ENCODE measurements at places on chromosomes 3 and 15.

- DNase-seq, result peak; percentile 18
These were observed 6.4 kb downstream of the SCN5A start for GRCh38 chr3:38643090-38643489.

DNA sequence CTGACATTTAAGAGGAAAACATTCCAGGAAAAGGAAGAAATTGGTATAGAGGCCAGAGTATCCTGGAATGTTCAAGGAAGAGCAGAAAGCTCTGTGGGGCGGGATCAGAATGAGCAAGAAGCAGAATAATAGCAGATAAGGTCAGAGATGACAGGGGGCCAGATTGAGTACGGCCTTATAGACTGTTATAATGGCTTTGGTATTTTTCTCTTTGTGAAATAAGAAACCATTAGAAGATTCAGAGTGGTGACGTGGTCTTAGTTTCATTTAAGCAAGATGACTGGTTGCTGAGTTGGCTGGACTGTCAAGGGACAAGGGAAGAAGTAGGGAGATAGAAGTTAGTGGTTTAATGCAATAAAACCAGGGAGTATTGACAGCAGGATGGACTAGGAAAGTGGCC lies 218.3 kb upstream of the SOX2 start:
- no peak for DNase-seq

- no peak for DNase-seq
These were observed 4.8 kb downstream of the CCDC12 start for GRCh38 chr3:46971742-46972141.

DNA sequence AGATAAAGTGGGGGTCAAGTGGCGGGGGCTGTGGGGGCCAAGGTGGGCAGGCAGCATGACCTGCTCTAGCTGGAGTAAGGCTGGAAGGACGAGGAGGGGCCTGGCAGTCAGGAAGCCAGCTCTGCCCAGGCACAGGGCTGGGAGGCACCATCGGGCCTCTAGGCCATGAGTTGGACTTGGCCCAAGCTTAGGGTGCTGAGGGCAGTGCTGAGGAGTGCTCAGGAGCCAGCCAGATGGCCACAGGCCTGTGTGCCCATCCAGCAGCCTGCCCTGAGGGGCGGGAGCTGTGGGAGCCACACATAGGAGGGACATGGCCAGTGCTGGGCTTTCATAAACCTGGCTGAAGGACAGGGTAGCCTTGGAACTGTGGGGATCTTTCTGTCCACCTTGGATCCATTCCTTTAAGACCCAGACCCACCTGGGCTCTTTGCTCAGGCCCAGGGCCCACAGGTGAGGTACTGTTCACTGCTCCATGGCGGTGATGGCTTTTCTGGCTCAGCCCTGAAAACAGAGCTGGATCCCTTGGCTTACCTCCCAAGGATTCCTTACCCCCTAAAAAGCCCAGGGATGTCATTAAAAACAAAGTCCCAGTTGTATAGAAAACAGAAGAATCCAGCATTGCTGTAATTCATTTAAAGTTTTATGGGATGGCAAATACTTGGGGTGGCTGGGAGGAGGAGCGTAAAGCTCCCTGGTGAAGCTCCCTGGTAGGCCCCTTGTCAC lies 137.0 kb downstream of the DNAJB8 start:
- DNase-seq, result peak; percentile 34

- DNase-seq, result no peak
These were observed 8.6 kb upstream of the TNK2 start for GRCh38 chr3:195916991-195917390.

- peak; percentile 14 for DNase-seq
These were observed 38.5 kb downstream of the SLCO2A1 start for GRCh38 chr3:133991209-133991608.

GRCh38 chr15:66269326-66270090 lies 16.0 kb upstream of the MEGF11 start:
- DNase-seq, result no peak

DNA sequence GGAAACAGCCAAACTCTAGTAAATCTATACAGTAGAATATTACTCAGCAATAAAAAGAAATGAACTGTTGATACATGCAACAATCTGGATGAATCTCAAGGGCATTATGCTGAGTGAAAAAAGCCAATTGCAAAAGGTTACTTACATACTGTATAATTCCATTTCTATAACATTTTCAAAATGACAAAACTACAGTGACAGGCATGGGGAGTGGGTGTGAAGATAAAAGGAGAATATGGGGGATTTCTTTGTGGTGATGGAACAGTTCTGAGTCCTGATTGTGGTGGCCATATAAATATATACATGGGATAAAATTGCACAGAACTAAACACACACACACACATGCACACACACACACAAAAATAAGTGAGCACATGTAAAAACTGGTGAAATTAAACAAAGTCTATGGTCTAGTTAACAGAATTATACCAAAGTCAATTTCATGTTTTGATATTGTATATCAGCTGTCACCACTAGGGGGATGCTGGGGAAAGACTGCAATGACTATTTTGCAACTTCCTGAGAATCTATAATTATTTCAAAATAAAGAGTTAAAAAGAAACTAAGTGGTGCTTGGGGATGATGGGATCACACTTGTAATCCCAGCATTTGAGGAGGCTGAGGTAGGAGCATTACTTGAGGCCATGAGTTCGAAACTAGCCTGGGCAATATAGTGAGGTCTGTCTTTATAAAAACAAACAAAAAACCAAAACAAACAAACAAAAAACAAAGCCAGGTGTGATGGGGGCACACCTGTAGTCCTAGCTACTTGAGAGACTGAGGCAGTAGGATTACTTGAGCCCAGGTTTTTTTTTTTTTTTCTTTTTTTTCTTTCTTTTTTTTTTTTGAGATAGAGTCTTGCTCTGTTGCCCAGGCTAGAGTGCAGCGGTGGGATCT lies 66.0 kb downstream of the SPTSSB start:
- no peak for DNase-seq

DNA sequence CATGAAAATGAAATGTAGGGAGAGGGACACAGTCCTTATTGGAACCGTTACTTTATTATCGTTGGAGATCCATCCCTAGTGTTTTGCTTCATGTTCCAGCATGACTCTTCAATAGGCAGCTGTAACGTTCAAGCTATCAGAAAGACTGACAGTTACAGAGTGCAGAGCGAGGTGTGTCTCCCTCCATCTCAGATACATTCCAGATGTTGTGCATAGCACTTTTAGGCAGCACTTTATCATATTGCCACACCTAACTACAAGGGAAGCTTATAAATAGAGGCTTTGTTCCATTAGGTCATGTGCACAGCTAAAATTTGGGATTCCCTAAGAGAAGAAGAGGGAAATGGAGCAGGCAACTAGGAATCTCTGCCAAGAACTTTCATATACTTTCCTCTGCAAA lies 1009.6 kb downstream of the ROBO2 start:
- DNase-seq, result no peak

DNA sequence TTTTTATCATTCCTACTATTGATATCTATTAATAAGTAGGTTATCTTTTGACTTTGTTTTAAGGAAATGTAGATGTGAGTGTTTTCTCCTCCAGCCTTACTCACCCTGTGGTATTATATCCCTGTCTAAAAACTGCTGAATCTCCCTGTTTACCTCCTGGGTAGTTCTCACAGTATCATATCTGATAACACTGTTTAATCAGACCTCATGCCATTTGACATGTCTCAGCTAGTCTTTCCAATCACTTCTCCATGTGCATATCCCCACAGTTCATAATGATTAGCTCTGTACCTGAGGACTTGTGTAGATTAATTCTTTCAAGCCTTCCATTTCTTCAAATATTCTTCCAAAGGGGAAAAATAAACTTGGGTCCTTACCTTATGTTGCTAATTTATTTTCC lies 30.7 kb downstream of the DUOX2 start:
- DNase-seq, result no peak

DNA sequence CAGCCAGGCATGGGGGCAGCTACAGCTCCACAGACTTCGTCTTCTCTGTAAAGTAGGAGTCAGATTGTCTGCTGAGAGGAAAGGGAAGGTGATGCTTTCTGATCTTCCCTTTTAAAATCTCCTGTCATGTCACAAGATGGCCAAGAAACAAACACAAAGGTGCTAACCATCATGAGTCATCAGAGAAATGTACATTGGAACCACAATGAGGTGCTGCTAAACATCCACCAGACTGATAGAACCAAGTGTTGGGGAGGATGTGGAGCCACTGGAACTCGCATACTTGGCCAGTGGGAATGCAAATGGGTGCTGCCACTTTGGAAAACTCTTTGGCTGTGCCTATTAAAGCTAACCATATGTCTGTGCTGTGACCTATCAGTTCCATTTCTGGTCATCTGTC lies 268.8 kb downstream of the SLCO3A1 start:
- no peak for DNase-seq

- DNase-seq, result no peak
These were observed 71.3 kb upstream of the SEC13 start for GRCh38 chr3:10392244-10392643.

DNA sequence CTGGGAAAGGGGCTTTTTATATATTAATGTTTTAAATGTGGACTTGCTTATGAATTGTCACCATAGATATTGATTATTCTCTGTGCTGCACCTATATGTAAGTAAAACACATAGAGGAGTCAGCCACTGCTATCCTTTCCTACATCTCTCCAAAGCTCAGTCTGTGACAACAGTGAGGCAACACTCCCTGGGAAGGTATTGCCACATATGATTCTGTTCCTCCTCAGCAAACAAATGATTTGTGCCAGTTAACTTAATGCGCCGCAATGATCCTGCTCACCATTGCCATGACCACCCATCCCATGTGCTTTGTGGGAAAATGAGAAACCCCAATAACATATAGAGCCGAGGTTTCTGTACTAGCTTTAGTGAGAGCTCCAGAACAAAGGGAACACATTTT lies 75.1 kb upstream of the FBN1 start:
- no peak for DNase-seq

- no peak for DNase-seq
These were observed 108.8 kb upstream of the CCDC54 start for GRCh38 chr3:107268469-107268868.

DNA sequence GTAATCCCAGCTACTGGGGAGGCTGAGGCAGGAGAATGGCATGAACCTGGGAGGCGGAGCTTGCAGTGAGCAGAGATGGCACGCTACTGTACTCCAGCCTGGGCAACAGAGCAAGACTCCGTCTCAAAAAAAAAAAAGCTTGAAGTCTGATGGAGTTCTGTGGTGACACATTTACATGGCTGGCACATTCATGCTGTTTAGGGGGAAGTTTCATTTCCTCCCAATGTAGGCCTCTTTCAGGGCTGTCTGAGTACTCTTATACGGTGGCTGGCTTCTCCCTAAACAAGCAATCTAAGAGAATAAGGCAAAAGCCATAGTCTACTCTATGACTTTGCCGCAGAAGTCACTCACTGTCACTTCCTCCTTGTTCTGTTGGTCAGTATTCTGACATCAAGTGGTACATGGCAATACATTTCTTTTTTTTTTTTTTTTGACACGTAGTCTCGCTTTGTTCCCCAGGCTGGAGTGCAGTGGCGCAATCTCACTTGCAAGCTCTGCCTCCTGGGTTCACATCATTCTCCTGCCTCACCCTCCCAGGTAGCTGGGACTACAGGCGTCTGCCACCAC lies 41.2 kb downstream of the OIP5 start:
- DNase-seq, result no peak

DNA sequence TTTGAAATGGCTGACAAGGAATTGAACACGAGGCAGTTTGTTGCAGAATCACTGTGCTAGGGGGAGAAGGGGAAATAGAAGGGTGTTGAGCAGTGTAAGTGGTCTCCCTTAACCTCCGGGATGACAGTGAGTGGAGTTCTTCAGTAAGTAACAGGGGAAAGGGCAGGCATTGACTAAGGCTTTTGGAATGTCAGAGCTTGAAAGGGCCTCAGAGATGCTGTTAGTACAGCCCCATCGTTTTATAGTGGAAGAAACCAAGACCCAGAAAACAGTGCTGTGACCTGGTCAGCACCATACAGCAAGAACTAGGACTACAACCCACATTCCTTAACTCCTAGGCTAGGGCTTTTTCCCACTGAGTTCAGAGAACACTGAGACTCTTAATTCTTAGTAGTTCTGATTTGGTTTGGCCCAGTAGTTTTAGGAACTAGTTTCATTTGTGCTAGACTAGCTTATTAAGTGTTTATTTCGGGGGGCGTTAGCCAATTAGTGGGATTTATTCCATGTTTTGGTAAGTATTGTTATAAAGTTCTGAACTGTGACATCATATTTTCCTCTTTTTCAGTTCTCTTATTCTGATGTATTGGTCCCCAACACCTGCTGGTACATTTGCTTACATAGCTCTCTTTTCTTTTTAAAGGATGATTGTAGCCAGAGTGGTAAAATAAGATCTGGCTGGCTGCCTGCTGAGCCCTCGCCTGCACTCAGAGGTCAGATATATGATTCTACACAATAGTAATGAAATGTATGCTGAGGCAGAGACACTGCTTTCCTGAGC lies 34.2 kb downstream of the RAB11A start:
- DNase-seq, result no peak

GRCh38 chr3:134646086-134646485 lies 4.7 kb downstream of the KY start:
- no peak for DNase-seq

DNA sequence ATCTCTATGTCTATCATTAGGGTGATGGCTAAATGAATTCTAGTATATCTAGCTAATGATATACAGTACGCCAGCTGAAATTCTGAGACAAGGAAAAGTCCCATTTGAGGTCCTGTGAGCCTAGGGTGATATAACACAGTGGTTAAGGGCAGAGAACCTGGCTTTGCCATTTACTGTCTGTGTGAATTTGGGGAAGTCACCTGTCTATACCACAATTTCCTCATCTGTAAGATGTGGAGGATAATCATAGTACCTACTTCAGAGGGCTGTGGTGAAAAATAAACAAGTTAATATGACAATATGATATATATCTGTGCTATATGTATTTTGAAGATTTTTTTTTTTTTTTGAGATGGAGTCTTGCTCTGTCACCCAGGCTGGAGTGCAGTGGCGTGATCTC lies 9.8 kb upstream of the ANKDD1A start:
- no peak for DNase-seq

DNA sequence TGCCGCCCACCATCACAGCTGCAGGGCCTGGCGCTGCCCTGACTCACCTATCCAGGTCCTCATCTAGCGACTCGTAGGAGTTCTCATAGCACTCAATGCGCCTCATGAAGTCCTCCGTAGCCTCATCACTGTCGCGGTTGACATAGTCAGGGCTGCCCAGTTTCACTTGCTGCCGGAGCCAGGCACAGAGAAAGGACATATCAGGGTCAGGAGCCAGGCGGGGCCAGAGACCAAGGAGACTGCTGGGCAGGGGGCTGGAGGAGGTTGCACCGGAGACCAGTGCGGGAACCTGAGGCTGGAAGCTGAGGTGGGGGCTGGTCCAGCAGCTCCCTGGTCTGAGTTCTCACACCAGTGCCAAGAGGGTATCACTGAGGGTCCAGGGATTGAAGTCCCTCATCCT lies 18.2 kb downstream of the PFKFB4 start:
- no peak for DNase-seq

- peak; percentile 59 for DNase-seq
These were observed 13.0 kb downstream of the ANPEP start for GRCh38 chr15:89801471-89802195.

GRCh38 chr3:193943851-193944517 lies 192.0 kb upstream of the HES1 start:
- no peak for DNase-seq

Data from left forelimb (tissue), 1 donor.